LNCaP clone FGC (cell line): ENCODE measurements at places on chromosomes 2 and 18.

GRCh38 chr2:226477221-226478108, 322.2 kb downstream of the IRS1 start:
- DNase-seq = peak; percentile 21

DNA sequence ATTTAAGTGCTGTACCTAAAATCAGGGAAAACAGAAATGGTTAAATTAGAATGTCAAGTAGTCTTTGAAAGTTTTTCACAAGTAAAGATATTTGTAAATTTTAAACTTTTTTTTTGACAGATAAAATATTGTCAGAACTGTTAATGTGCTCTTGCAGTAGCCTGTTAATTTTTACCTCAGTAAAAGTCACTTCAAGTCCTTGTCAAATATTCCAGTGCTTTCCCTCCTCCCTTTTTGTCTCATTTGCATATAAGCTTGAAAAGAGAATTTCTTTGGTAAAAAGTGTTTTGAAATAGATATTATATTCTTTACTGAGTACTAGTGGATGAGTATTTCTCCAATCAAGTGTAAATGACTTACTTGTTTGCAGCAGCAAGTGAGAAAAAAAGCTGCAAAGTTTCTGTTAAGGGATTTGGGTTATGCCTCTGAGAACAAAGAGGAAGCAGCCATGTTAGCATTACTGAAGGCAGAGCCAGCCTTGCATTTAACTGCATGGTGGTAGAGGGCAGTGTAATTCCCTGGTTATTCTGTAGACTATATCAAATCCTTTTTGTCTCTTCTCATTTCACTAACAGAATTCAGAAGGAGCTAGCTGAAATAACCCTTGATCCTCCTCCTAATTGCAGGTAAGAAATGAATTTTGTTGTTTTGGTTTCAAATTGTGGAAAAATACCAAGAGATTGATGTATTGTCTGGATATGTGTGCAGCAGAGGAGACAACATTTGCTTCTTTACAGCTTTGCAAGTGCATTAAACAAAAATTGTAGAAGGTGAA, 3.2 kb downstream of the UBE2E3 start:
- no peak for DNase-seq

DNA sequence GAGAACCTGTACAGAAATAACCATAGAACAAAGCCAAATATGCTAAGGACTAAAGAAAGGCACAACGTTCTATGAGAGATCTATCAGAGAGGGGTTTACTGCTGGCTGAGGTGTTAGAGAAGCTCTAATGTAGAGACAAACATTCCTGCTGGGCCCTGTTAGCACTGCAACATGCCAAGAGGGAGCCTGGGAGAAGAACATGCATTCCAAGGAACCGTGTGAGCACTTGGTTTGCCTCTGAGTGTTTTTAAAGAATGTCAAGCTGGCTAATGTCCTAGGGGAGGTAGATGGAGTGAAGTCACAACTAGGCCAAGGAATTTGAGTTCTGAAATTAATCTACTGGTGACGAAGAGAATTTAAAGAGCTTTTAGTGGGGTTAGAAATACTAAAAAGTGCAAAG, 384.3 kb upstream of the LYPD1 start:
- DNase-seq = no peak

GRCh38 chr2:234703258-234703657, 206.4 kb upstream of the ARL4C start:
- no peak for DNase-seq

- no peak for DNase-seq
These were observed 1.4 kb downstream of the CMPK2 start for GRCh38 chr2:6864231-6864754.

DNA sequence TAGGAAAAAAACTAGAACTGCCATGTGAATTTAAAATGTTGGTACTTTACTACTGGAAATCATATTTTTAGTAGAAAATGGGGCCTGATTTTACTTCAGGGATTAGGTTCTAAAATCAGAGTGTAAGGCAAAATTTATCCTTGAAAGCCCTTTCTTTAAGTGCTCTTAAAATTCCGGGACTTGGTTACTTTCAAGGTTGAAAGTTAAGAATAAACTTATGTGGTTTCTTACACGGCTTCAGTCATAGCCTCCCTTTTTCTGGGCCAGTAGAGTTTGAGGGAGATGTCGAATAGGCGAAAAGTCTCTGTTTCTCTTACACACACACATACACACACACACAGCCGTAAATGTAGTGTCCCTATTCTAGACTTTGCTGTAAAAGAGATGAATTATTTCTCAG, 13.1 kb downstream of the KCNE4 start:
- no peak for DNase-seq

GRCh38 chr2:201262718-201263117, 2.4 kb downstream of the CASP8 start:
- DNase-seq = no peak
